ENCODE measurements at places on chromosomes 7 and 10.

DNA sequence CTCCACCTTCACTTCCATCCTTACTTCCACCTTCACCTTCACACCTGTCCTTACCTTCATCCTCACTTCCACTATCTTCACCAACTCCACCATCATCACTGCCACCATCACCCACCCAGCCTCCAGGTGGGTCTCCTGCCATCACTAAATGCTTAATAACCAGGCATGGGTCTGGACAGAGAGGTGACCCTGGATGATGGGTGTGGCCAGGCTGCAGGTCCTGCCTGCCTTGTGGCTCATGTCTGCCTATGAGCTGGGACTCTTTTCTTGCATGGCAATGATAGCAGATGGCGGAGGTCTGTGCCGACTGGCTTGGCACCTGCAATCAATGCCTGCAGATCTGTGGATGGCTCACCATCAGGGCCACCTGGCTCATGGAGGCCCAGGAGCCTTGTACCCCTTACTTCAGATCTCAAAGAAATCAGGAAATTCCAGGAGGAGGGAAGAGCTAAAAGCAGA, 60.1 kb upstream of the ELN start:
- no peak for DNase-seq

DNA sequence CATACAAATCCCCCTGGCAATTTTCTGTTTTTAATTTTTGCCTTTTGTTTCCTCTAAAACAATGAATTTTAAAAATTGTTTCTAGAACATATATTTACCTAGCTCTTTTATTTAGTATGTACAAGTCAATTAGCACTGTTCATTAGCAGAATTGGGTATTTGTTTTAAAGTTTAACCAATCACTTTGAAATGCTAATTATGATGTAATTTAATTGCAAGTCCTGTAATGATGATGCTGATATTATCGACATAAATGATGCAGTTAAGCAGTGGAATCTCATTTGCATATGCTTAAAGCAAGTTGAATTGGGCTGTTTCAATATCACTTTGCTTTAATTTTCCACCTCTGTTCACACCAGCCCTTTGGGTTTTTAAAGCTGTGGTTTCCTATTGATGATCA, 2.7 kb downstream of the FOXP2 start:
- DNase-seq, result no peak

- no peak for DNase-seq
These were observed 66.2 kb upstream of the SDK1 start for GRCh38 chr7:3234851-3235250.

- no peak for DNase-seq
These were observed 11.3 kb upstream of the RHOBTB1 start for GRCh38 chr10:60955316-60955715.

DNA sequence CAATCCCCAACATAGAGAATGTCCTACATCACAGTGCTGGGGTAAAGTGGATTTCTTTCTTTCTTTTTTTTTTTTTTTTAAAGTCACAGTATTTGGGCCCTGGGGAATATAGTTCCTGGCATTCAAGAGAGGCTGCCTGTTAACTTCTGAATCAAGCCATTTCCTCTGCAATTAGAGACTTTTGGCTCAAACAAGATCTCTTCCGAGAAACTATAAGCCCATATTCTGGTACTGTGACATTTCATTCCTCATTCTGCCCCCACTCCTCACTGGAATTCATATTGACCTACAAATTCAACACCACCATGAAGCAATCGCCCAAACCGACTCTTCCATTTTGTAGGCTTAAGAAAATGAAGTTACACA, 187.4 kb downstream of the PHTF2 start:
- DNase-seq, result no peak

- DNase-seq, result no peak
These were observed 52.6 kb upstream of the CAPZA2 start for GRCh38 chr7:116809636-116810266.

DNA sequence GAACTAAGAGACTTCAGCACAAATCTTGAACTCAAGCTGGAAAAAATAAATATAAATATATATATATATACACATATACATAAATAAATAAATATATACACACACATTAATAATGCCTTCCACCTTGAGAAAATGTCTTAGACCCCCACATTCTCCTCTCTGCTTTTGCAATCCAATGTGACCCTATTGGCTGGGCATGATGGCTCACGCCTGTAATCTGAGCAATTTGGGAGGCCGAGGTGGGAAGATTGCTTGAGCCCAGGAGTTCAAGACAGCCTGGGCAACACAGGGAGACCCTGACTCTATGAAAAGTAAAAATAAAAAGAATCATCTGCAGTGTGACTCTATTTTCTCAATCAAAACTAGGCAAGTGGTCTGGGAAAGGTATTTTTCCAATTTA, 424.1 kb upstream of the NFE2L3 start:
- DNase-seq, result no peak

- DNase-seq, result peak; percentile 72
These were observed 82.1 kb downstream of the SLC37A3 start for GRCh38 chr7:140316165-140316661.

- no peak for DNase-seq
These were observed 78.7 kb downstream of the FAM107B start for GRCh38 chr10:14695847-14696480.

DNA sequence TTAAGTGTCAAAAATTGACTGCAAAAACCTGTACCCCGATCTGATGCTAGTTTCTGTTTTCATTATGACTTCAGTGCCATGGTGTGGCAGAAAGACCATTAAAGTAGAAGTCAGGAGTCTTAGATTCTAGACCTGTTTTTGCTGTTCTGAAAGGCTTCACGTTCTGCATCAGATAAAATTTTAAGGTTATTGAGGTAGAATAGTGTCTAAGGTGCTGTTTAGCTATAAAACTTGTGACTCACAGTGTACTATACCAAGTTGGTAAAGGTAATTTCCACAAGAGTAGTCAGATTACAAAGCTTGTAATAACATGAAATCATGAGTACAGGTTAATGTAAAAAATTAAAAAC, 38.6 kb downstream of the ZNRF2 start:
- DNase-seq, result no peak

GRCh38 chr7:78476851-78477405, 678.4 kb downstream of the PHTF2 start:
- no peak for DNase-seq

GRCh38 chr7:155670521-155670920, 26.1 kb downstream of the RBM33 start:
- no peak for DNase-seq

DNA sequence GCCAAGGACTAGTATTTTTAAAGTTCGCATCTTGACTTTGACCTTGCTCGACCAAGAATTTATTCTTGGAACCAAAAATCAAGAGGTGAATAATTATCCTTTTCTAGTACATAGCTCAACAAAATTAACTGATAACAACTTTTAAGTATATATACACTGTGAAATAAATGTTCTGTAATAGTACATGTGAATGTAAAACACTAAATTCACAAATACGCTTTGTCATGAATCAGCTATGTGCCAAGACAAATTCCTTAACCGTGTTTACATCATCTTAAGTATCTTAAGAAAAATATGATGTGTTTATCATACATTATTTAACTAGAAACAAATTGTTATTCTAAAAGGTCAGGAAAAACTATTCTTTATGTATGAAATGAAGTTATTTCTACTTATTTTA, 83.3 kb downstream of the CUL2 start:
- no peak for DNase-seq

GRCh38 chr10:117928741-117929140, 118.0 kb downstream of the RAB11FIP2 start:
- no peak for DNase-seq

DNA sequence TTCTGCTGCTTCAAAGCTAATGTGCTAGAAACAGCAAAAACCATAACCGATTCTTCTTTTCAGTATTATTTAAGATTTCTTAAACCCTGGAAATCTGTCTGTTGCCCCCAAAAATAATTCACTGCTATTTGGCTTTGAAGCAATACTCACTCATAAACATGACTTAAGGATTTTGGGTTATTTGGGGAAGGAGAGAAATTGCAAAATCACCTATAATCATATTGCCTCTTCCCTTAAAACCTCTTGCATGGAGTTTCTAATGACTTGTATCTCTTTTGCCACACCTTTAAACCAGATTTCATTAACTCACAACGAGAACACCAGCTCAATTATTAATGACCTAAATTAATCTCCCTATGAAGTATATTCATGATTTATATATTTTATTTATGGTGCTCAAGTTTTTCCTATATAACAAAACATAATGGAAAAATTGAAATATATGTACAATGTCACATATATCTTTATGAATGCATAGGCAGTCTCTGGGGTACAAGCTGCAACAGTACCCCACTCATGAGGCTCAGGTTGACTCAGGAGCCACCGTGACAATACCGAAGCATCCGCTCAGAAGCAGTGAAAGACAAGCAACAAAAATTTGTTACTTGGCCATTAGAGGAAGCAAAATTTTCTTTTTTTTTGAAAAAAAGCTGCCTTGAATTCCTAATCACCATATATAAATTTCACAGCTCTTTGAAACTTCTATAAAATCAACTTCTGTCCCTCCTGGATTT, 3.0 kb downstream of the NAMPT start:
- DNase-seq, result no peak

- DNase-seq, result no peak
These were observed 94.7 kb downstream of the HDAC9 start for GRCh38 chr7:18590241-18590640.

DNA sequence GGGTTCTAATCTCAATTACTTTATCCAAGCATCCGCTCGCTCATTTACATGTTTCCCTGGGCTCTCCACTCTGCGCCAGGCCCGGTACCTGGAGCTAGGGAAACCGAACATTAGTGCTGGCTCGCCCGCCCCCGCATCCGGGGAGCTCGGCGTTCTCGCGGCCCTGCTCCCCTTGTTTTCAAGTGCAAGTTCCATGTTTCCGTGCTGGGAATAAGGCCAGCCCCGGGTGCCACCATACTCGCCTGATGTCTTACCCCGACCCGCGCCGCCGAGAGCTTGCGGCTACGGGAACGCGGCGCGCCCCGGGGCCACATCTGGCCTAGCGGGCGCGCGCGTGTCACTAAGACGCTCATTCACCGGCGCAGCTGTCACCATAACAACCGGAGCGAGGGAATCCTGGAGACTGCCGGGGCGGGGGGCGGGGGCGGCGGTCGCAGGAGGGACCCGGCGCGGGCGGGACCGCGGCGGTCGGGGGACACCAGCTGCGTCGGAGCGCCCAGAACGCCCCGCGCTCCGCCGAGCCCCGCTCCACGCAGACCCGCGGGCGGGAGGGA, at the start of gene NEURL1:
NEURL1 (plus strand) TSS at position 344 of the 554 bp plus-strand sequence. CDS start 683 bp downstream, outside the sequence.
- no peak for DNase-seq

DNA sequence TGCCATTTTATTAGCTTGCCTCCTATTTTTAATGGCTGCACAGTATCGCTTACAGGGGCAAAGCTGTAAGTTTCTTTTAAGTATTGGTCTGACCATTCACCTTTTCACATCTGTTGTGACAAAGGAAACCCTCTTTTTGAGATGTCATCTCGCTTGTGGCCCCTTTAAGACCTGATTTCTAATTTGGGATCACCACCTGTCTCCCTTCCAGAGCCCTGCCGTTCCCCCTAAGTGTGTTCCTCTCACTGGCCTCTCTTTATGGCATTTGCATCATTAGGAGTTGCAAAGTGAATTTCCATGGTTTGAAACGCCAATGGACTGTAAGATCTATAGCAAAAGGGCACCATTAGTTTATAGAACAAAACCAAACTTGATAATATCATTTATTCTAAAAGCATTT, 1.4 kb downstream of the EPDR1 start:
- no peak for DNase-seq

Data from keratinocyte (primary cell).